Stimulated activated CD4-positive, alpha-beta T cell treated with anti-CD3 and anti-CD28 coated beads, Interleukin-1b, Interleukin-23, amount 100 ng/mL, for 48 hours (primary cell): ENCODE measurements at places on chromosomes 12 and 14.

DNA sequence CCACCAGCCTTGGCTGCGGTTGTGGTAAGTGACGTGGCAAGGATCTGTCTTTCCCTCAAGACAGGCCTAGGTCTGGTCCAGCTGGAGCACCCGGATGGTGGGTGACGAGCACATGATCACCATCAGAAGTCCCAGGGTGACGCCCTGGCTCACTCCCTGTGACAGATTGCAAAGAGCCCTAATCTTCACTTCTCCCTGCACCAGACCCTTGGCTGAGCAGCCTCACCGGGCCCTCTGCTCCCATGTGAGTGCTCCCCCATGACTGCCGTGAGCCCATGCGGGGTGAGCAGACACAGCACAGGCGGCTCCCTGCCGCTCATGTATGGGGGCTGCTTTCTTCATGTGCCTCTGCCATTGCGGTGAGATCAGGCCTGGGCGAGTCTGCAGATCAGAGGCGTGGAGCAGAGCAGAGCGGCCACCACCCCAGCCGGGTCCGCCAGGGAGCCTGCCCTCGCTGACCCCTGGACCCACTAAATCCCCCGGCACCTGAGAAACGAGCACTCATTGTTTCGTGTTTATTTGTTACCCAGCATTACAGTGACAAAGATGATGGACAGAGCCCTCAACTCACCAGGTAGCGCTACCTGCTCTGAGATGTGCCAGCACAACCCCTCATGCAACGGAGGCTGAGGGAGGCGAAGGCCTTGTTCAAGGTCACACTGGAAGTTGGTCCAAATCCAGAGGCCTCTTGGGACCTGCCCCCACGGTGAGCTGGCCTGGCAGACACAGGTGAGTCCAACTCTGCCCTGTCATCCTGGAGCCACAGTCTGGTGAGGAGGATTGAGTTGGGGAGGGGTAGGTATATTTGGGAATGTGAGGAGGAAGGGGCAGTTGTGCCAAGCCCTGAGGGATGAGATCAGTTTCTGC is 9.3 kb upstream of the DIO3 start:
- DNase-seq = no peak

DNA sequence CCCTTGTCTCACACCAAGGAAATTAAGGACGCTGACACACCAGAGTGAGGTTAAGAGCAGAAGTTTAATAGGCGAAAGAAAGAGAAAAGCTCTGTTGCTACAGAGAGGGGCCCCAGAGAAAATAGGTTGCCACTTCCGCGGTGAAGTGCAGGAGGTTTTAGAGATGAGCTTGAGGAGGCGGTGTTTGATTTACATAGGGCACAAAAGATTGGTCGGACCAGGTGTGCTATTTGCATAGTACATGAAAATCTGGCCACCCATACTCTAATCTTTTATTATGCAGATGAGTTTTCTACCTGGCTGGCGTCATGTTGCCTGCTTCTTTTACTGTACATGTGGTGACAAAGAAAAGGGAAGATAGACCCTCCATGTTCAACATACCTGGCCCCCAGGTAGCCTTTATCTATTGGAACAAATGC is 23.3 kb upstream of the MYF6 start:
- no peak for DNase-seq

GRCh38 chr12:26278666-26279065 is 83.3 kb downstream of the SSPN start:
- DNase-seq = no peak

GRCh38 chr14:28152453-28153044 is 614.0 kb upstream of the FOXG1 start:
- DNase-seq = no peak

DNA sequence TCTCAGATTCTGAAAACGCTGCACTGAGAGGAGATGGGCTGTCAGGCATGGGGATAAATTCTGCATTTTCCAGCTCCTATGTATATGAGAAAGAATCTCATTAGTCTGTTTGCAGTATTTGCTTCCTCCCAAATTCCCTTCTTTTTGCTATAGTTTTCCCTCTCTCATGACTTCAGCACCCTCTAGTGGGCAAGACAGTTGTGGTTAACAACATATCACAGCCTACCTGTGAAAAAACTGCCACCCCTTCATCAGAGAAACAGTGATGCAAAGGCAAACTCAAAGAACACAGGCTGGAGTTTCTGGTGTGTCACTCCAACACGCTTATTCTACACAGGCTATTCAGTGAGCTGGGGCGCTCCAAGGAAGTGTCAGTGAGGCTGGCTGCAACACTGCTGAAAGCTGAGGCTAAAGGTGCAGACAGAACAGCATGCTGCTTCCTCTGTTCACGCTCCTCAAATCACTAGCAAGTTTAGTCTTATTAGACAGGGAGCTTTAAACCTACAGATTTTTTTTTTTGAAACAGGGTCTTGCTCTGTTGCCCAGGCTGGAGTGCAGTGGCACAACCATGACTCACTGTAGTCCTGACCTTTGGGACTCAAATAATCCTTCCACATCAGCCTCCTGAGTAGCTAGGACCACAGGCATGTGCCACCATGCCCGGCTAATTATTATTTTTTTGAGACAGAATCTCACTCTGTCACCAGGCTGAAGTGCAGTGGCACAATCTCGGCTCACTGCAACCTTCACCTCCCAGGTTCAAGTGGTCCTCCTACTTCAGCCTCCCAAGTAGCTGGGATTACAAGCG is 19.3 kb downstream of the ZC2HC1C start:
- peak; percentile 12 for DNase-seq

- peak; percentile 38 for DNase-seq
These were observed 90.0 kb downstream of the RIN3 start for GRCh38 chr14:92603309-92604242.

- DNase-seq = no peak
These were observed 202.6 kb downstream of the TMX1 start for GRCh38 chr14:51442513-51443175.

GRCh38 chr12:39405580-39405979 is 37.3 kb downstream of the KIF21A start:
- DNase-seq = no peak

GRCh38 chr12:89084751-89085150 is 267.6 kb downstream of the DUSP6 start:
- DNase-seq = no peak

DNA sequence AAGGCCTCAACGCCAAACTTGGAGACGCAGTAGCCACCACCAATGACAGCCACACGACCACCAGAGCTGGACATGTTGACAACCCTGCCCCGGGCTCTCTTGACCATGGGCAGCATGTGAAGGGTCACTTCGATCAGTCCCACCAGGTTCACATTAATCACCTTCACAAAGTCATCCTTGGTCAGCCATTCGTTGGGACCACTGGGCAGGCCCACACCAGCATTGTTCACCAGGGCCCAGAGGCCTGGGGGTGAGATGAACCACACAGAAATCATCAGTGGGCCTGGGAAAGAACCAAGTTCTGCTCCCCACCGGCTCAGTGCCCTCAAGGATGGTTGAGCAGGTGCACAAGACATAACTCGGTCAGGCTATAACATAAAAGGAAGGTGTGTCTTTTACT is 4.0 kb downstream of the SDR9C7 start:
- DNase-seq = no peak

DNA sequence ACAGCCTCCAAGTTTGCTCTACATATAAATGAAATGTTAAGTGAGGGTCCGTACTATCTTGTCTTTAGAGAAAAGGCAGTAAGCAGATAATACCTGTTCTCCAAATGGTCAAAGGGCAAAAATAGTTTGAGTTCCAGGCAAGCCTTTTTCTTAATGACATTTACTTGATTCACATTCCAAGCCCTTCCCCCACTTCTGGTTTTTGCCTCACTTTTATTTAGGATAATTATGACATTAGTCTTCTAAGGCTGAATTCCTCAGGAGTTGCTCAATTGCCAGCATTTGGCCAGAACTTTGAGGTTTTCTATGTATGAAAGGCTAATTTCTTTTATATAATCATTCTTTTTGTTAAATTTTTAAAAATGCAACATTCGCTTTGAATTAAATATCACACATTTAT is 62.5 kb upstream of the DUSP6 start:
- DNase-seq = no peak

DNA sequence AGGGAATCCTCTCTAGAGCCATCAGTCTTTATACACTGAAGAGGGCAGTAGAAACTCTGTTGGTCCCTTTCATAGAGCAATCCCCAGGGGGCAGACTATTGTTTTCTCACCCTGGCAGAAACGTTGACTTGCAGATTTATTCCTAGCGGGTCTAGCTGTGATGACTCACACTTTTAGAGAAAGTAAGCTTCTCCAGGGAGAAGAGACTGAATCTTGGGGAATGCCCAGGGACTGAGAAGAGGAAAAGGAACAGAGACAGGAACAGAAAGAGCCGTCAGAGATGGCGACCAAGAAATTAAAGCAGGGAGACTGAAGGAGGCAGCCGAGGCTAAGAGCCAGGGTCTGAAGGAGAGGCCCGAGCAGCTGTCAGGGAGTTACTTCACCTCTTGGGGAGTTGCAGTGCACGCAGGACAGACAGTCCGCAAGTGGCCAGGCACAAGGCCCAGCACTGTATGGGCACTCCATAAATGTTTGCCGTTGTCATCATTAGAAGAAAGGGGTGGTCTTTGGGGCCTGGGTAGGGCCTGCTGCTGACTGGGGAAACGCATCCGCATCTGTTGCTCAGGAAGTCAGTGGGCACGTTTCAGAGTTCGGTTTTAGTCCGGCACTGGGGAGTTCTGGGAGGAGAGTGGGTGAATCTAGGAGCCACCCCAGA is 13.0 kb downstream of the PLEKHG6 start:
- no peak for DNase-seq

DNA sequence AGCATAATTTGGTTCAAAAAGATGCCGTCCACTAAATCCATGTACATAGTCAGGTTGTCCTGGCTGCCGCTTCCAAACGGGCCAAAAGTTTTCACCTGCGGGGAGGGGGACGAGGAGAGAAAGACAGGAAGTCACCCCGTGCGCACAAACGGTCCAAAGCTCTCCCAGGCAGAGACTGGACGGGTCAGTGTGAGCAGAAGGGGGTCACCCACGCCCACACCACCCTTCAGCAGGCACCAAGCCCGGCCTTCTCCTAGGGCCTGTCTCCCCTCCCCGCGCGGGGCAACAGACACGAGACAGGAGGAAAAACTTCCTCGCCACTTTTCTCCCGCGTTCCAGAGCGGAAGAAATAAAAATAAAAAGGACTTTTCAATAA is 888 bp downstream of the CCDC88C start:
- no peak for DNase-seq

GRCh38 chr12:5492562-5492961 is 60.7 kb downstream of the NTF3 start:
- DNase-seq = no peak

DNA sequence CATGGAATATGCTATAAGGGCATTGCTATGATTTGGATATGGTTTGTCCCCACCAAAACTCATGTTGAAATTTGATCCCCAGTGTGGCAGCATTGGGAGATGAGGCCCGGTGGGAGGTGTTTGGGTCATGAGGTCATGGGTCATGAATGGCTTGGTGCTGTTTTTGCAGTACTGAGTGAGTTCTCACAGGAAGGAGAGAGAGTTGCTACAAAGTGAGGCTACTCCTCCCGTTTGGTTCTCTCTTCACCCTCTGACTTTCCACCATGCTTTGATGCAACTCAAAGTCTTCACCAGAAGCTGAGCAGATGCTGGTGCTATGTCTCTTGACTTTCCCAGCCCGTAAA is 388.1 kb upstream of the TMPO start:
- DNase-seq = no peak

DNA sequence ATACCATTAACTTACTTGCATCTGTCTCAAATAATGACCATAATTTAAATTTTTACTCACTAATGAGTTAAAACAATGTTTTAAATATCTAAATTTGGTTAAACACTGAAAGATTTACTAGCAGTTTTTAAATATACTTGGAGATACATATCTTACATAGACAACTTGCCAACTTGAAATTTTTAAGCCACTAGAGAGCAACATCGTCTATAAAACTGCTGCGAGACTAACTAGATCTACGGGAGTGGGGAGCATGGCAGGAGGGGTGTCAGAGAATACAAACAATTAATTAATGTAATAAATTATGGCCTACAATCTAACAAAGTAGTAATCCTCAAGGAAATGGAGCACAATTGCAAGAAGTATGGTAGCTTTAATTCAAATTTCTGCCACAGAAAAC is 120.4 kb downstream of the LRRIQ1 start:
- DNase-seq = no peak

- no peak for DNase-seq
These were observed 1.7 kb downstream of the OTUB2 start for GRCh38 chr14:94027566-94028449.

DNA sequence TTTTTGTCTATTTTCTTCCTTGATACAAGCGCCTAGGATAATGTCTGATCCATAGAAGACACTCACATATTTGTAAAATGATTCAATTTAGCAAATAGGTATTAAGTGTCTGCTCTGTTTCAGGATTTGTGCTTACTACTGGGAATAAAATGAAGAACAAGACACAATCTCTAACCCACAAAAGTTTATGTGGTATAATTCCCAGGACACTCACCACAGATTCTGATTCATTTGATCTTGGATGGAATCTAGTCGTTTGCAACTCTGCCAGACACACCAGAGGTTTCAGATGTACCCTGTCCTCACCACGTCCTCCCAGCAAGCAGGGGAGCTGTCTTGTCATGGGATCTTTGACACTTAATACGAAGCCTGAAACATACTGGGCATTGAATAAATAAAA is 208.3 kb downstream of the LRIG3 start:
- DNase-seq = no peak

DNA sequence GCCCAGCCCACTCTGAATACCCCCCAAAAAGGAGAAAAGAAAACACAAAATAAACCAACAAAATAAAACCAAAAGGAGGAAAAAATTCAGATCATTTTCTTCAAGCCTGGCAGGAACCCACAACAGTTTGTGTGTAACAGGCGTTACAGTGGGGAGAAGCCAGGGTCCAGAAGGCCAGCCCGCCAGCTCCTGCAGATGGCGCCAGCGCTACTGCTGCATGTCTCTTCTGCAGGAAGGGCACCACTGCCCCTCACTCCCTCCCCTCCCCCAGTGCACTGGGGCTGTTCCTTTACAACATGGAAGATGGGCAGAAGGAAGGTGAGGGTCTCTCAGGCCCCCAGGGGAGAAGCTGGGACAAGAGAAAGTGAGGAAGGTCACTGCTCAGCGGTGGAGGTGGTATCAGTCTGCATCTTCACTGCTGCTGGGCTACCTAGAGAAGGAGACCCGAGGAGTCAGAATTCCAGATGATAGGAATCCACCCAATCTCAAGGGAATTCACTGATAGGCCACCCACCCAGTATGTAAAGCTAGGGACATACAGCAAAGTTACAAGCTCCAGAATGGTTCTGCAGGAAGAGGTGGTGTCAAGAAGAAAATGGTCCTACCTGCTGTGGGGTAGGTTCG is 2.3 kb upstream of the NOP2 start:
- peak; percentile 49 for DNase-seq
